ENCODE measurements at places on chromosomes 1 and 21.

GRCh38 chr21:42362700-42363099 is 3.6 kb downstream of the TFF1 start:
- DNase-seq = no peak

DNA sequence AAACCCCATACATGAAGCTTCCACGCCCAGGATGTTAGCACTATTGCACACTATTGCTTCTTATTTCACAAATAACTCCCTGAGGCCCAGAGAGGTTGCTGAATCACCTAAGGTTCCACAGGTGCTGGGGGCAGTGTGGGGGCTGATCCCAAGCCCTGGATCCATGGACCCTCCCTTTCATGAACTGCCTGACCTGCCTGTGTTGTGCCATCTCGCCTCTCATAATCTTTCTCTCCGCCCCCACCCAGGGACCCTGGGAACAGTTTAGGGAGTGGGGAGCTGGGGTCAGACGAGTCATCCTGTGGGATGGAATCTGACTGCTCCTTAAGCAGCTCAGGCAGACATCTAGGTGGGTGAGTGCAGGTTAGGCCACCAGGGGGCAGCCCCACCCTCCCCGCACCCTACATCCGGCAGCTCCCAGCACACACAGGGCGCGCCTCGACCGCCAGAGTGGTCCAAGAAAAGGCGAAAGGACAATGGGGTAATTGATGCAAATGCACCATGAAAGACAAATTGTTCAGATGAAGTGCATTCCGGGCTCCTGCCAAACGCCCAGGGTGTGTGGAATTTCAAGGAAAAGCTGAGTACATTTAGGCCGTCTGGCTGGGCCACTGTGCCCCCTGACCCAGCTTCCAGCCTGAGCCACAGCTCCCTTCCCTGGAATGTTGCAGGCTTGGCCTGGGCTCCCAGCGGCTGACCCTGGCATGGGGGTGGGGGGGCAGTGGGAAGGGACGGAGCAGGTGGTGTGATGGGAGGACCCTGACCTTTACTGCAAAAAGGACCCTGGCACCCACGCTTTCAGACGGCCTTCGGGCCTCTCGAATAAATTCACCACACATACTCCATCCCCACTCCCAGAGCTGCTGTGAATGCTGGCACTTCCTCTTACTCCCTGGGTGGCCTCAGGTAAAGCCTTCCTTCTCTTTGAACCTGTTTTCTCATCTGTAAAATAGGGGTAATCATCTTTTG is 20.8 kb downstream of the PHLDA3 start:
- DNase-seq = peak; percentile 69

- DNase-seq = no peak
Observed at GRCh38 chr1:54131419-54131818, 21.4 kb downstream of the CDCP2 start.

DNA sequence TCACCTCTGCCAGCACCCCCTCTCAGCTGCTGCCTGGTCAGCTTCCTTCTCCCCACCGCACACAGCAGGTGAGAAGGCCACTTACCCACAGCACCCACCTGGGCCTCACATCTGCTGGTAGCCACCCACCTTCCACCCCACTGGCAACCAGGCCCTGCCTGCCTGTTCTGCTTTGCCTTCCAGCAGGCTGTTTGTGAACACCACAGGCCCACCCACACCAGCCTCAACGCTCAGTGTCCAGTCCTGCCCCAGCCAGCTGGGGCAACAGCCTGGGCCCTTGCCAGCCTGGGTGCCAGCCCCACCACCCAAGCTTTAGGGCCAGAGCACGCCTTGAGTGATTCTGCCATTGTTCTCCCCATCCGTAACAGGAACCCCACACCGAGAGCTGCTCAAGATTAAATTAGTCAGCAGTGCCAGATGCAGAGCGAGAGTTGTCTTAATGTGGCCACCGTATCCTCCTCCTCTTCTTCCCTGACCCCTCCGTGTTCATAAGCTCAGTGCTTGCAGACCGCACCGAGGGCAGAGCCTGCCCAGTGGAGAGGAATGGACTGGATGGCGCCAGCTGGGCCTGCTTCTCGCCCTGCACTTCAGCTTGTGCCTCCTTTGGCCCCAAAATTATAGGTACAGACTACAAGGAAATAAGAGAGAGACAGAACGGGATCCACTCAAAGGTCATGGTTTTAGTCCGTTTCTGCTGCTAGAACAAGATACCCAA is 120.3 kb upstream of the COL6A1 start:
- DNase-seq = no peak

DNA sequence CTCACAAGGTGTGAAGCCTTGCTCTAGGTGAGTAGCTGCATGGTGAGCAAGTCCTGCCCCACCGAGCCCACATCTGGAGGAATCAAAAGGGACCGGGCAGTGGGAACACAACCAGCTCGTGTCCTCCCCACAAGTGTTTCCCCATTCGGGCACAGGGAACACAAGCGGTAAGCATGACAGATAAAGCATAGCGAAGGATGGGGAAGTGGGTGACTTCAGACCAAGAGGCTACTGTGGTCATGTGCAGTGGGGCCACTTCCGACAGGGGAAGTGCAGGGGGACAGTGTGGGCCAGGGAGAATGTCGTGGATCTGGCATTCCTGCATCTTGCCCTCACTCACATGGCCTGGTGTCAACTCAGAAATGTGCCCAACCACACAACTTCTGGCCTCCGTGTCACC is 306.2 kb downstream of the FAM72C start:
- DNase-seq = no peak

- DNase-seq = no peak
Observed at GRCh38 chr1:58391056-58391455, 155.5 kb downstream of the OMA1 start.

DNA sequence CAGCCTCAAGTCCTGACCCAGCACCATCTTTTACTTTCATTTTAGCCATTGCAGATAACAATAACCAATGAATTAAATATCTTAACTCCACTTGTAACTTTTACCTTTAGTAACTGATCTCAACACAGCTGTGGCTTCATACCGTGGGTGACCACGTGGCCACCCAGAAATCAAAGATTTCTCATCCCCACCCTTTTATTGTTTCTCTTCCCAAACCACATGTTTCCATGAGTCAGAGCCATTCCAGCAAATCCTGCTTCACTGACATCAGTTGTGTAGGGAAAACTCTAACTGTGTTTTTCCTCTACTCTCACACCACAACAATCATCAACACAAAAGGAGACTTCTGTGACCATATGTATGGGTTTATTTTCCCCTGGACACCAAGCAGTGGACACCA is 25.1 kb upstream of the BRDT start:
- no peak for DNase-seq

DNA sequence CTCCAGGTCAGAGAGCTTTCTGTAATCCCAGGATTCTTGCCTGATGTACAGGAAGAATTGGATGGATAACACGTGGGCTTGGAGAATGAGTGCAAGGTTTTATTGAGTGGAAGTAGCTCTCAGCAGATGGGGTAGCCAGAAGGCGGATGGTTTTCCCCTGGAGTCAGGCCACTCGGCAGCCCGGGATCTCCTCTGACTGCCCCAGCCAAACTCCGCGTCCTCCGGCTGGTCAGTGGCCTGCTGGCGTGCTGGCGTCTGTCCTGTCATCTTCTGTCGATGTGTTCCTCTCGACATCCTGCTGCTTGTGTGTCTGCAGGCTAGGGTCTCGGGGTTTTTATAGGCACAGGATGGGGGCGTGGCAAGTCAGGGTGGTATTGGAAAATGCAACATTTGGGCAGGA is 27.4 kb upstream of the GJA9 start:
- no peak for DNase-seq

GRCh38 chr1:3586986-3587759 is 24.1 kb downstream of the MEGF6 start:
- no peak for DNase-seq

Measured in inflammatory macrophage treated with lipopolysaccharide for 1 hour (primary cell).